Stimulated activated naive CD8-positive, alpha-beta T cell treated with anti-CD3 and anti-CD28 coated beads, Interleukin-15, amount 100 ng/mL, for 72 hours (primary cell): ENCODE measurements at places on chromosomes 11 and 22.

GRCh38 chr11:107561688-107562087 lies 3.8 kb downstream of the ALKBH8 start:
- no peak for DNase-seq

- DNase-seq = no peak
These were observed 60.9 kb downstream of the SMIM38 start for GRCh38 chr11:69216647-69217051.

- no peak for DNase-seq
These were observed 9.2 kb downstream of the MAPK1 start for GRCh38 chr22:21858025-21858764.

GRCh38 chr11:657691-658126 lies 20.6 kb downstream of the DRD4 start:
- no peak for DNase-seq

- no peak for DNase-seq
These were observed 199.6 kb downstream of the CEP164 start for GRCh38 chr11:117527271-117527670.
